ENCODE measurements at places on chromosomes 4 and X.

DNA sequence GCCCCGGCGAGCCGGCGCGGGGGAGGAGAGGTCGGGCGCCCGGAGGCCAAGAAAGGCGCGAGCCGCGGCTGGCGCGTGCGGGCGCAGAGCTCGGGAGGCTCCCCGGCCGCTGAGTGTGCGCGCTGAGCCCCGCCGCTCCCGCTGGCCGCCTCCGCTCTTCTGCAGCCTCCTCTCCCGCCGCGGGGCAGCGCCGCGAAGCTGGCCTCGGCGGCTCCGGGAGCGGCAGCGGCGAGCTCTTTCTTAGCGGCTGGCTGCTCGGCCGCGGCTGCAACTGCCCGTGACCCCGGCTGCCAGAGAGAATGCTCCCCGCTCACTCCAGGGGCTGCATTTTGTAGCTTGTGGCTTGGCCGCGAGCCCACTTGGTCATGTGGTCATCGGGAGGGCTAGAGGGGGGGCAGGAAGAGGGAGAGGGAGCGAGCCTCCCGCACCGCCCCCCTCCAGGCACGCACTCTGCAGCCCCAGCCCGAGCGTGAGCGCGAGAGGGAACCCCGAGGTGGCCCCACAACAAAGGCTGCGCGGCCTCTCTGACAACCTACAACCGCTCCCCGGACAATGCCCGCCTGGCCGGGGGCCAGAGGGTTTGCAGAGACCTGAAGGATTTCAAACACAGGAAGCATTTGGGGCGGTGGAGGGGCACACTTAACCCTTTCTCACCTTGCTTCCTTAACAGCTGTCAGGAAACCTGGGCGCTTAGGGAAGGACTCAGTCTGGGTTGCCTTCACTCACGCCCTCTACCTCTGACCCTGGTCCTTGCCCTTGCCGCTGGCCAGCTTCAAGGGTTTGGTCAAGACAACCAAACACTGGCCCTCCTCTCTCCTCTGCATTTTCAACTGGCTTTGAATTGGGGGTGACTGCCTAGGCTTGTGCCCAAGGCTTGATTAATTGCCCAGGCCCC, at the start of gene APLN:
Gene APLN (minus strand): TSS at position 305 of the 895 bp plus-strand sequence. CDS start 326 bp downstream, outside the sequence.
- DNase-seq, result no peak

- no peak for DNase-seq
Measured at GRCh38 chrX:11393949-11394654, 100.9 kb downstream of the AMELX start.

DNA sequence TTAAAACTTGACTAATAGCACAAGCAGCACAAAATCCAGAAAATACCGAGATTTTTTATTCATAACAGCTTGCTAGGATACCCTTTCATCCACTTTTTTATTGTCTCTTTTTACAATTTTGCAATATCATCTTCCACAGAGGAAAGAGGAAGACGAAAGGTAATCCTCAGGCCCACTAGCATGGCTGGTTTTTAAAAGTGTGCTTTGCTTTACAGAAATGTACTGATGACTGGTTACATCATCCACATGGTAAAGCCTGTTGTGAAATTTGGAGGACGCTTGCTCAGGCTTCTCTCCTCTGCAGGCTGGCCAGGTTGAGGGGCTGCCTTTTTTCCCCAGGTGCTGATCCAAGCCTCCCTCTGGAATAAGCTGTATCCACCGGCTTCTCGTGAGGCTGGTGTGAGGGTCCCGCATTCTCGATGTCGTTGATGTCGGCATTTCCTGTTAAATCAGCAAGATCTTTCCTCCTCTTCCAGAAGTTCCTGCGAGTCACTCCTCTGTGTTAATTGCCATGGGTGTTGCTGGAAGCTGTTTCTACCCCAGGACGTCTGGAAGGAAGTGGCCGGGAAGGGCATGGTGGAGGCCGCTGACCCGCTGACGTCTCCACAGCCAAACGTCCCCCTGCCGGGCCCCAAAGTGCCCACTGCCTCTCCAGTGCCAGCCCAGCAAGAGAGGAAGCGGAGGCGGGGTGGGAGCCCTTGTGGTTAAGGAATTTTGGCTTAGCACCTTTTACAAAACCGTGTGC, 5.8 kb upstream of the DGKQ start:
- no peak for DNase-seq

- DNase-seq, result no peak
Measured at GRCh38 chrX:37613933-37614332, 42.5 kb downstream of the LANCL3 start.

Measured in mucosa of gallbladder (tissue), 1 donor.